Thoracic aorta (tissue), 2 donors: ENCODE measurements at places on chromosomes 16 and 17. TPM values are rescaled to one million over a fixed set of nuclear protein-coding genes. Genes with fewer than 3 reads are reported as not detected.

DNA sequence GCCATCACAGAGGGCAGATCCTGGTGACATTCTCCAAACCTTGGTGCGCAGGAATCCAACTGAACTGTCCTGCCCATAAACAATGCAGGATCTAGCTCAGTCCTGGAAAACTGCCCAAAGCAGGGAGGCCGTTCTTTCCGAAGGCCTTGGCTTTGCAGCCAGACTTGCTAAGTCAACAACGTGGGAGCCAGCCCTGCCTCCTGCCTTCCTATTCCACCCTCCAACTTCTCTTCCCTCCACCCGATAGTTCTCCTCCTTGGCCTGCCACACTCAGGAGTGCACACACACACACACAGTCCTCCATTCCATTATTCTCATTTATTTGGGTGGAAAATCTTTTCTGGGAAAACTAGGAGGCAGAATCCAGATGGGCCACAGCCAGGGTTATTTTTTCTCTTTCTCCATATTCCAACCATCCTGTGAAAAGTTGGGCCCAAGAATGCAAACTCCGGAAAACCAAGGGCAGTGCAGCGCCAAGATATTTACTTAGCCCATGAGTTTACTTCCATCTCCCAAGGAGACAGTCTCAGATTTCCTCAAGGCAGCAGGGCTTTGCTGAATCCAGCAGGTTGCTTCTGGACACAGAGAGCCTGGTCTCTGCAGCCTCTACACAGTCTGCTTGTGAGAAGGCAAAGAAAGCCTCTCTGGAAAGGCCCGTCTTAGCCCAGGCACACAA is 15.8 kb downstream of the COPRS start:
- no peaks in the 10 kb centered on the region for H3K36me3 ChIP-seq
- peak overlapping the region; percentile 55 for H3K4me3 ChIP-seq
- DNase-seq: no peak
- H3K27ac ChIP-seq: peak overlapping the region; percentile 59

GRCh38 chr16:89784406-89784805 is 32.0 kb downstream of the FANCA start:
- H3K4me1 ChIP-seq: no peaks in the 10 kb centered on the region
- DNase-seq: no peak
- no peak overlapping the region for H3K27ac ChIP-seq
- H3K4me3 ChIP-seq: no peak overlapping the region
- no peaks in the 10 kb centered on the region for H3K27me3 ChIP-seq

GRCh38 chr17:44389723-44390202 is 314 bp upstream of the ITGA2B start:
- H3K36me3 ChIP-seq: no peaks in the 10 kb centered on the region
- H3K4me1 ChIP-seq: peaks cover 20% of the 10 kb centered on the region
- H3K27me3 ChIP-seq: no peaks in the 10 kb centered on the region
- DNase-seq: no peak

- no peaks in the 10 kb centered on the region for H3K36me3 ChIP-seq
- no peak overlapping the region for H3K27ac ChIP-seq
- no peaks in the 10 kb centered on the region for H3K4me1 ChIP-seq
These were observed 11.5 kb upstream of the PRSS54 start for GRCh38 chr16:58306327-58306726.

DNA sequence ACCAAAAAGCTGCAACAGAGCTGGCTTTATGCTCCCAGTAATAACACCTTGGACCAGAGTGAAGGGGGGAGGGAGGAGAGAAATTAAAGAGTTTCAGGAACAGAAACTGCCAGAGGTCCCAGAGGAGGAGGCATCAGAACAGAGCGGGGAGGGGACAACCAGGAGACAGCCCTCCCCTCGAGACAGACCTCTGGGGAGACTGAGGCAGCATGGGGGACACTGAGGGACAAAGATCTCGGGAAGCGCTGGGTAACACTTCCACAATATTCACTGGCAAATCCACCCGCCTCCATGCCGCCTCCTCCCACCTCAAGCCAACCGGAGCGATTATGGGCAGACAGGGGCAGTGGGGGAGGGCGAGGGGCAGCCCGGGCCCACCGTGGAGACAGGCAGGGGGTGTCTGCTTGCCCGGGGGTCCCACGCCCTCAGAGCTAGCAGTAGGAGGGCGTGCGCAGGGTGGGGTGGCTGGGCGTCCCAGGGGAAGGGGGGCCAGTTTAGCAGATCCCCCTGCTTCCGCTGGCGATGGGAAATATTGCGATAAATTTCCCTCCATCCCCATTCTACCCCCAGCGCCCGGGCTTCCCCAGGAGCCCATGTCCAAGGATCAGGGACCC is 1.2 kb downstream of the PCGF2 start:
- peaks cover 18% of the 10 kb centered on the region for H3K4me1 ChIP-seq
- H3K4me3 ChIP-seq: peak overlapping the region; percentile 92
- H3K27ac ChIP-seq: peak overlapping the region; percentile 83

GRCh38 chr16:78953526-78953925 is 647.0 kb downstream of the MAF start:
- H3K27ac ChIP-seq: no peak overlapping the region
- H3K27me3 ChIP-seq: no peaks in the 10 kb centered on the region
- no peak for DNase-seq
- no peaks in the 10 kb centered on the region for H3K36me3 ChIP-seq

DNA sequence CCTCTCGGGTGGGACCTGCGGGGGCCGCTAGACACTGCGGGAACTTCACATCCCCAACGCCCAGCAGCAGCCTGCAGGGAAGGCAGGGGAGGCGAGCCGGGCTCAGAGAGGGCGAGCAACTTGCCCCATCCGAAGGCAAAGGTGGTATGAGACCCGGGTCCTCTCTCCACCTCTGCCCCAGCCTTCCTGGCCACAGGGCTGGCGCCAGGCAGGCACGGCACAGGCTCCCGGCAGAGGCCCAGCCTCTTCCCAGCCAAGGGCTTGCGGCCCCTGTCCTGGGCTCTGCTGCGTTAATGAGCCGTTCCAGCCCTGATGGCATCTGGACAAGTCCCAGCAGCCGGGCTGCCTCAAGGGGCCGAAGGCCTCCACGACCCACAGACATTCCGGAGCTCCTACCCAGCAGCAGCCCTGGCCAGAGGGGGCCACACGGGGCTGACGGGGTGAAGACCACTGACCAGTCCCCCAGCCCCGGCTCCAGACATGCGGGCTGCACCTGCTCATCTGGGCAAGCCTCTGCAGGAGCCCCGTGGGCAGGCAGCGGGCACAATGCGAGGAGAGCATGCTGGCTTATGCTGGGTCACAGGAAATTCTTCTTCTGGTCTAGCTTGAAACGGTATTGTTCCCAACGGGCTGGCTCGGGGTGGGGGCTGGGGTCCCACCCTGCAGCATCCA is 1.2 kb upstream of the HS3ST6 start:
- H3K4me1 ChIP-seq: no peaks in the 10 kb centered on the region
- no peak overlapping the region for H3K27ac ChIP-seq
- no peak overlapping the region for H3K4me3 ChIP-seq
- peaks cover 22% of the 10 kb centered on the region for H3K27me3 ChIP-seq

- H3K27me3 ChIP-seq: no peaks in the 10 kb centered on the region
- DNase-seq: no peak
- H3K36me3 ChIP-seq: no peaks in the 10 kb centered on the region
- no peak overlapping the region for H3K4me3 ChIP-seq
These were observed 48.4 kb upstream of the RCVRN start for GRCh38 chr17:9953492-9953891.

DNA sequence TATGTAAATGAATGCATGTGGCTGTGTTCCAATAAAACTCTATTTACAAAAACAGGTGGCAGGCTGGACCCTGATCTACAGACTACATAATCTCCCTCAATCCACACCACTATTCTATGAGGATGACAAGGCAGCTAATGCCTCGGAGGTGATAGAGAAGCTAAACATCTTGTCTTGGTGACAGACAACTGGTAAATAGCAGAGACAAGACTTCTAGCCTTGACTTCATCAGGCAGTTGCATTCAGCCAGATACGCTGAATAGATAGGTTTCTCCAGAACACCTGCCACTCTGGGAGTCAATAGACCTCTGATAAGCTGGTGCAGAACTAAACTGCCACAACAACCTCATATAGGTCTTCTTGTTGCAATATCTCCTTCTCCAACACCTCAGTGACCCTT is 3.3 kb downstream of the ATPAF2 start:
- H3K27me3 ChIP-seq: no peaks in the 10 kb centered on the region
- no peak overlapping the region for H3K27ac ChIP-seq
- H3K36me3 ChIP-seq: no peaks in the 10 kb centered on the region
- no peak overlapping the region for H3K4me3 ChIP-seq
- H3K4me1 ChIP-seq: peaks cover 15% of the 10 kb centered on the region

DNA sequence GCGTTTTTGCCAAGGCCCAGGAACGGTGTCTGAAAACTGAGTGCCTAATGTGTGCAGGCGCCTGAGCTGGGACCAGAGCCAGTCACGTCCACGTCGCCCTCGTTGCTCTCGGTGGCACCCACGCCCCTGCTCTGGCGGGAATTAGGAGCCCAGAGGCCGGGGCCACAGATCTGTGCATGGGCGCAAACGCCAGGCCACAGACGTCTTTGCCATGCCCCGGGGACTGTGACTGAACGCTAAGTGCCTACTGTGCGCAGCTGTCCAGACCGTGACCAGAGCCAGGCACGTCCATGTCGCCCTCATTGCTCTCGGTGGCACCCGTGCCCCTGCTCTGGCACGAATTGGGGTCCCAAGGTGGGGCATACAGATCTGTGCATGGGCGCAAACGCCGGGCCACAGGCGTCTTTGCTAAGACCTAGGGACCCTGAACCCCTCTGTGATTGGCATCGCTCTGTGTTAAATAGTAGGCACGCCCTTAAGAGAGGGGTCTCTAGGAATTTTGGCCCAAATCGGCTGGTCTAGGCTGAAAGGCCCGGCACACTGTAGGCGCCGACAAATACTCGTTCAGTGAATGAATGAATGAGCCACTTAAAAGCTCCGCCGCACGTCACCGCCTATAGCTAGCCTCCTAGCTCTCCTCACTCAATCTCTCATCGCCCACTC is 827 bp upstream of the UBALD1 start:
- no peaks in the 10 kb centered on the region for H3K27me3 ChIP-seq
- H3K4me3 ChIP-seq: peak overlapping the region; percentile 84
- DNase-seq: no peak
- peak overlapping the region; percentile 90 for H3K27ac ChIP-seq

DNA sequence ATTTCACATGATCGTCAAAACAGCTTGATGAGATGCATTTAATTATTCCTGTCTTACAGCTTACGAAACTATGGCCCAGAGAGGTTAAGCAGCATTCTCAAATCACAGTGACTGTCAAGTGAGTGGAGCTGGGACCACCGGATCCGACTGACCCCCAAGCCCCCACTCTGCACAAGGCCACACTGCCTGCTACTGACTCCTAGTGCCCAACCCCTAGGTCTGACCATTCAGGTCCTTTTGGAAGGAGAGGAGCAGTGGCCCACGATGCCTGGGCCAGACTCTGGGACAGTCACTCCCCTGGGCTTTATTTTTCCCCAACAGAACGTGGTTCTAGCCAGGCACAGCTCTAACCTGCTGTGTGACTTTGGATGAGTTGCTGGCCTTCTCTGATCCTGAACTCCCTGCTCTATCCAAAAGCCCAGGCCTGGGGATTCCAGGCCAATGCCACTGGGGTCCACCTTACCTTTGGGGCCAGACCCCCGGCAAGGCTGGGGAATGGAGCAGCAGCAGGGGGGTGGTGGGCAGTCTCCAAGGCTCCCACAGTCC is 9.9 kb downstream of the TSPOAP1 start:
- no peak for DNase-seq
- no peaks in the 10 kb centered on the region for H3K27me3 ChIP-seq
- H3K4me3 ChIP-seq: no peak overlapping the region
- H3K4me1 ChIP-seq: peaks cover 6% of the 10 kb centered on the region
- H3K27ac ChIP-seq: no peak overlapping the region

GRCh38 chr17:10071141-10071540 is 127.3 kb downstream of the GAS7 start:
- no peaks in the 10 kb centered on the region for H3K36me3 ChIP-seq
- H3K27ac ChIP-seq: no peak overlapping the region
- no peak overlapping the region for H3K4me3 ChIP-seq
- no peak for DNase-seq
- no peaks in the 10 kb centered on the region for H3K4me1 ChIP-seq

DNA sequence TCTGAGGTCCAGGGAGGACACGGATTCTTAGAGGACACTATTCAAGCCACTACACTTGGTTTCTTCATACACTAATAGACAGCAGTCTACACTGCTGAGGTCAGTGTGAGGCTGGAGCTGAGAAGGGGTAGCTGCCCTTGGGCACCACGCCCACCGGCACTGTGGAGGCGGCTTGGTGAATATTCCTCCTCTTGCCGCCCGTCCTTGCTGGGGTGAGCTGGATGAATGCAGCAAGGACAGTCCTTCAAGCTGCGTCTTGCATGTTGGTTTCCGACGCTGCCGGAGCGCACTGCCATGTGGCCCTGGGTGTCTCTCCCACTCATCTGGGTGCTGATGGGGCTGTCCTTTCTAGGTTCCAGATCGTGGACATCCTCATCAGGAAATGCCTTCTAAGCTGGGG is 2.6 kb downstream of the ZNF205 start:
- peaks cover 11% of the 10 kb centered on the region for H3K4me1 ChIP-seq
- H3K36me3 ChIP-seq: peaks cover 20% of the 10 kb centered on the region
- H3K27me3 ChIP-seq: no peaks in the 10 kb centered on the region
- no peak overlapping the region for H3K4me3 ChIP-seq

DNA sequence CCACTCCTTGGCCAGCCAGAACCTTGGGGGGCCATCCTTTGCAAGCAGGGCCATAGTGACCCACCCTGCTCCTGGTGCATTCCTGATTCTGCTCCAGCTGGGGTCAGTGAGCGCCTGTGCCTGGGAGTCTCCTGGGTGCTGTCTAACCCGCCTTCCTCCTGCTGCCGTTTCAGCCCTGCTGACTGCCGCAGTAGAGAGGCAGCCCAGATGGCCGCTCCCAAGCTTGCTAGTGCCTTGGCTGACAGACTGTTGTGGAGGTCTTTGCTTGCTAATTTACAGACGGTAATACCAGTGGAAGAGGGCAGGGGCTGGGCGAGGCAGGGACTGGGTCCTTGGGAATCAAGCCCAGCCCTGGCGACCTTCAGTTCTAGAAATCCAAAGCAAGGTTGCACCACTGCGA is 99.6 kb downstream of the SOCS1 start:
- DNase-seq: no peak
- H3K36me3 ChIP-seq: no peaks in the 10 kb centered on the region
- peaks cover 4% of the 10 kb centered on the region for H3K4me1 ChIP-seq
- no peak overlapping the region for H3K4me3 ChIP-seq
- no peaks in the 10 kb centered on the region for H3K27me3 ChIP-seq

The SLC5A11 gene
- not detected for total RNA-seq

The FGF11 gene
- 0.68 TPM for total RNA-seq

The CCDC154 gene
- 0.81 TPM for total RNA-seq

The PYY gene
- not detected for total RNA-seq

The KCNJ18 gene
- total RNA-seq: not detected

The USP43 gene
- 0.21 TPM for total RNA-seq

The PTGES3L gene
- 1.5 TPM for total RNA-seq

The NDRG4 gene
- 2.2 TPM for total RNA-seq
